Esophagus muscularis mucosa (tissue), 4 donors: ENCODE measurements at places on chromosomes 12 and 14. TPM values are rescaled to one million over a fixed set of nuclear protein-coding genes. Genes with fewer than 3 reads are reported as not detected.

SIRT4 gene
- total RNA-seq: 2.1 TPM

EIF2S3B gene
- total RNA-seq: 0.45 TPM

IRF2BPL gene
- 105 TPM for total RNA-seq

GOLT1B gene
- 19.5 TPM for total RNA-seq

KRT85 gene
- not detected for total RNA-seq

GPRC5A gene
- 2.9 TPM for total RNA-seq

KCNJ8 gene
- 24.4 TPM for total RNA-seq

SYNDIG1L gene
- total RNA-seq: 0.33 TPM

KRT4 gene
- total RNA-seq: 0.13 TPM

KCNA5 gene
- total RNA-seq: 2.5 TPM

SERPINA1 gene
- total RNA-seq: 2.3 TPM

KRT81 gene
- not detected for total RNA-seq

SENP1 gene
- total RNA-seq: 14.2 TPM

COX8C gene
- not detected for total RNA-seq

DNA sequence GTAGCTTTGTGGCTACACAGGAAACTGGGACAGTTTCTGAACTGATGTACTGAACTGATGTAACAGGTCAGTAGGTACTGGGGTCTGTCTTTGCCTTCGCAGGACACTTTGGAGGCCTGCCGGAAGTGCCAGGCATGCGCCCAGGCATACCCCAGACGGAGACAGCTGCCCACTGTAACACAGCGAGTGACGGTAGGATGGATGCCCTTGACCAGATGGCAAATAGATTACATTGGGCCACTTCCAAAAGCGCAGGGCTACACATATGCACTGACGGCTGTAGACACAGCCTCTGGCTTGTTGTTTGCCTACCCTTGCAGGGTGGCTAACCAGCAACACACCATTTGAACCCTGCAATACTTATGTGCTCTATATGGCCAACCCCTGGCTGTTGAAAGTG, 94.1 kb upstream of the TMPO start:
- DNase-seq: peak; percentile 17

- peak; percentile 87 for DNase-seq
These were observed 14.8 kb downstream of the ZBTB39 start for GRCh38 chr12:56991319-56992246.

DNA sequence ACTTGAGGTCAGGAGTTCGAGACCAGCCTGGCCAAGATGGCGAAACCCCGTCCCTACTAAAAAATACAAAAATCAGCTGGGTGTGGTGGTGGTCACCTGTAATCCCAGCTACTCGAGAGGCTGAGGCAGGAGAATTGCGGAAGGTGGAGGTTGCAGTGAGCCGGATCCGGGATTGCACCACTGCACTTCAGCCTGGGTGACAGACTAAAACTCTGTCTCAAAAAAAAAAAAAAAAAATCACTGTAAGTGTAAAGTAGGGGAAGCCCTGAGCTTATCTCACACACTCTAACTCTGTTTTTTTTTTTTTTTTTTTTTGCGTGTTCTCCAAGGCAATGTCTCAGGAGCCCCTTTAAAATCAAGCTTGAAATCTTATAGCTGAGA, 421 bp upstream of the RBMS2 start:
- no peak for DNase-seq

DNA sequence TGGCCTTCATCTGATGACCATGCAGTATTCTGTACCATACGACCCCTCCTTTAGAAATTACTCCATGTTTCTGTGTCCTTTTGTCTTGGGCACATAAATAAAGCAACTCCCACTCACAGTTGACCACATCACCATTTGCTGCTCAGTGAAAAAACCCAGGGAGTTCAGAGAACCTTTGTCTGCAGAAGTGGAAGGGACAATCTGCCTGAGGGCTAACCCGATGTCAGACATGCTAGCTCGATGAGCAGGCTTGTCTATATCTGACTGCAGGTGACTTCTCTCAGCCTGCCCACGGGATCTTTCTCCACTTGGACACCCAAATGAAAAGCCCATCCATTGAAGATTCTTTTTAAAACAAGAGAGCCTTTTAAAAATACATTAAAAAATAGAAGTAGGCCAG, 45.7 kb upstream of the GRIP1 start:
- DNase-seq: no peak

DNA sequence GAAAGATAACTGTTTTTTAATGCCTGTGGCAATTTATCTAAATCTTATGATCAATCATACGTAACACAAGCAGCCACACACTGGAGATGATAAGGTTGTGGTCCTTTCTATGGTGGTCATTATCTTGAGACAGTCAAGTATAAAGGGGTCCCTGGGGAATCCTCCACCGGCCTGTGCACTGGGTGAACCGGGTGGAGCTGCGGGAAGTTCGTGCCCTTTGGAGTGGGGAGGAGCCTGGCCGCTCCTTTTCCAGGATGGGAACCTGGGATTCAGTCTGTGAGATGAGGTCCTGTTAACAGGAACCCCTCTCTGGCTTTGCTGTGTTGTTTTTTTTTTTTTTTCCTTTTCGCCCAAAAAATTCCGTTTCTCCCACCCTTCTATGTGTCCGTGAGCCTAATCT, 167.5 kb upstream of the RPL10L start:
- DNase-seq: no peak

DNA sequence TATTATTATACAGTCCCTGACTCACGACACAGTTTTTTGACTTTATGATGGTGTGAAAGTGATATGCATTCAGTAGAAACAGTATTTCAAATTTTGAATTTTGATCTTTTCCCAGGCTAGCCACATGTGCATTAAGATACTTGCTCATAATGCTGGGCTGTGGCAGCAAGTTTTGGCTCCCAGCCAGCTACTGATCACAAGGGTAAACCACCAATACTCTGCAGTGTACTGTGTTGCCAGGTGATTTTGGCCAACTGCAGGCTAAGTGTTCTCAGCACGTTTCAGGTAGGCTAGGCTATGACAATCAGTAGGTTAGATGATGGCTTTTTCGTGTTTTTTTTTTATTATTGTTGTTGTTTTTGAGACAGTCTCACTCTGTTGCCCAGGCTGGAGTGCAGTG, 69.4 kb upstream of the ACTN1 start:
- DNase-seq: no peak

DNA sequence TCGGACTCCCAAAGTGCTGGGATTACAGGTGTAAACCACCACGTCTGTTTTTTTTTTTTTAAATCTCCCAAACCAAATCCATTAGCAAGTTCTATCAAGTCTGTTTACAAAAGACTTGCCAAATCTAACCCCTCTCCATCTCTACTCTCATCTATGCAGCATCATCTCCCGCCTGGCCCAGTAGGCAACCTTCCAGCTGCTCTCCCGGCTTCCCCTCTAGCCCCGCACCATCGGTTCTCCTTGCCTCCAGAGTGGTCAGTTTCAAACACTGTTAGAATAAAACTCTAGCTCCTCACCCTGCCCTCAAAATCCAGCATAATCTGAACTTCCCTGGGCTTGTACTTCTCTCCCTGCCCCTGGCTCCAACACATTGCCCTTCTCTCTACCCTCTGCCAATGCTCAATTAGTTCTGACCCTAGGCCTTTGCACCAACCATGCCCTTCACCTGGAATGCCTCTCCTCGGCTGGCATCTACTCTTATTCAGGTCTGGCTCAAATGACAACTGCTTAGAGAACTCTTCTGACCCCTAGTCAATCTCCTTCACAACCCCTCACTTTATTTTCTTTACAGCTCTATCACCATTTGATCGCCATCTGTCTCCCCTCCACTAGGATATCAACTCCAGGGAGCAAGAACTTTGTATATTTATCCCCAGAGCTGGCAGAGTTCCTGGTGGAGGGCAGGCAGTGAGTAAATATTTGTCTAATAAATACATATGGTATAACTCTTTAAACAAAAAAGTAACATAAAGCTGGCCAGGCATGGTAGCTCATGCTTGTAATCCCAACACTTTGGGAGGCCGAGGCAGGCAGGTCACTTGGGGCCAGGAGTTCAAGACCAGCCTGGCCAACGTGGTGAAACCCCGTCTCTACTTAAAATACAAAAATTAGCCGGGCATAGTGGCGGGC, 4.9 kb downstream of the WSB2 start:
- DNase-seq: no peak

GRCh38 chr12:71662849-71663560, 643 bp downstream of the ZFC3H1 start:
- DNase-seq: peak; percentile 95

DNA sequence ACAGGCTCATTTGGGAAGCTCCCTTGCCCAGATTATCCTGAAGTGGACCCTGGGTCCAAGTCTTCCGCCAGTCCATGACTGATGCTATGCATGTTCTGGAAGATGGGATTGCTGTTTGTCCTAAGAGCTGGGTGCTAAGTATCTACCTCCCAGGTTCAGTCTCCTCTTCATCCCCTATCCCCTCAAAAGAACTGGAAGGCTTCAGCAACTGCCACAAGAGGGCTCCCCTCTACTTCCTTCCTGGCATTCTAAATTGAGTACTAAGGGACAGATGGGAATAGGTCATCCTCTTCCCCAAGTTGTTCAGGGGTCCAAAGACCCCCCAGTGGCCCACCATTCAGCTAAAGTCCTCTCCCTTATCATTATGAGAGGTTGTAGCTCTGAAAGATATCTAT, 9.0 kb upstream of the FKBP11 start:
- DNase-seq: no peak

DNA sequence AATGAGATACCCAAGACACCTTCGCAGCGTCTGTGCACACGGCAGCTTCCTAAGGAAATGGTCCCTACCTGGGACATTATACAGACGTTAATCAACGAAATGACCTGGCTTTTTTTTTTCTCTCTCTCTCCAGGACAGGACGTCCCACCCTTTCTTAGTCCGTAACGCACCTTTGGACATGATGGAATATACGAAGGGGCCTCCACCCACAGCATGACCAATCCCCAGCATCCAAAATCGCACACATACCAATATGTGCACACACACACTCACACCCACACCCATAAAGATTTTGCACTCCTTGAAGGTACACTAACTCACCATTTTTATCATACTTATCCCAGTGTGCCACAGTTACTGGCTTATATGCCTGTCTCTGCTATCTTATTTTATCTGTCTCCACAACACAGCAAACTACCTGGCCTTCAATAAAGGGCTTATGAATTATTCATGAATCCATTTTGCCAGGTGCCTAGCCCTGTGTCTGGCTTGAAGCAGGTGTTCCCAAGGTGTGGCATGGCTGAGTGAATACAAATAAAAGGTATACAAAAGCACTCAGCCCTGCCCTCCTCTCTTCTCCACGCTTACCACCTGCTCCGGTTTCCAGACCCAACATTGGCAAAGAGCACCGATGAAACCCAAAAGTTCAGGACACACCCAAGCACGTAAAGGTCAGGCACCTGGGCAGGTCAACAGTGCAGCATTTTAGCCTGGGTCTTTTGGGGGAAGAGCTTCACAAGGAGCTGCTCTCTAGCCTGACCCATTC, 2.2 kb downstream of the SCNN1A start:
- no peak for DNase-seq

DNA sequence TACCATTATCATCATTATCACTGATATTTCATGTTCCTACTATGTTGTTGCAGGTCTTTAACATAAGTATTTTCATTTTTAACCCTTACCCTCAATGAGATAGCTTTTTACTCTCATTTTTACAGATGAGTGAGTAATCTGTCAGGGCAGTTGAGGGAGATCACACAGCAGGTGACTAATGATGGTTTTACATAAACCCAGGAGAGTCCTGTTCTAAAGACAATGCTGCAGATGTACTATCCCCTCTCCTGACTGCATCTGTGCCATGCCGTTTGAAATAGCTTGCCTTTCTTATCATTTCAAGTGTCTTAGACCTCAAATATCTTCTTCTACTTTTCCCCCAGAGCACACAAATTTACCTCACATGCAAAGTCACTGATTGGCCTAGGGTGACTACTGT, 1552.1 kb upstream of the SEL1L start:
- DNase-seq: no peak

DNA sequence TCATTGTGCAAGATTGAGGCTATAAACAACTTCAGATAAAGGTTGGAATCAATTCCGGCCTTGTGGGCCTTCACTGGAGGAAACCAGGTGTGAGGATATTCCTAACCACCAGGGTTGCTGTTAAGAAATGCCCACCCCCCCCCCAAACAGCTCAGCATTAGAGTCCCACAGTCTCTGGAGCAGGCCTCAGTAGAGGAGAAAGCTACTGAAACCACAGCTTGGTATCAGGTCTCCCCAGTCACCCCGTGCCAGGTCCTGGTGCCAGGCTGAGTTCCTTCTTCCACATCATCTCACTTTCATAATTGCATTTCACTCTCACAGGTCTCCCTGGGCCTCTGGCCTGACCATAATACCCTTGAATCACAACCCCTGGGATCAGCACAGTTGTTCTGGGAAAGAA, 12.5 kb downstream of the GALNT6 start:
- no peak for DNase-seq

DNA sequence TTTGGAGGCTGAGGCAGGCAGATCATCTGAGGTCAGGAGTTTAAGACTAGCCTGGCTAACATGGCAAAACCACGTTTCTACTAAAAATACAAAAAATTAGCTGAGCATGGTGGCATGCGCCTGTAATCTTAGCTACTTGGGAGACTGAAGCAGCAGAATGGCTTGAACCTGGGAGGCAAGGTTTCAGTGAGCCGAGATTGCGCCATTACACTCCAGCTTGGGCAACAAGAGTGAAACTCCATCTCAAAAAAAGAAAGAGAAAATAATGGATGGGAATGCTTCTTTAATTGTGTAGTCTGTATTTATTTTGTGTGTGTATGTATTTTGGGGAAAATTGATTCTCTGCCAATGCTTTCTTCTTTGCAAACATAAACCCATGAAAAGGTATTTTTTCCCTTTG, 32.5 kb downstream of the SRGAP1 start:
- DNase-seq: no peak

GRCh38 chr12:98513379-98514322, 1.7 kb upstream of the TMPO start:
- DNase-seq: no peak

DNA sequence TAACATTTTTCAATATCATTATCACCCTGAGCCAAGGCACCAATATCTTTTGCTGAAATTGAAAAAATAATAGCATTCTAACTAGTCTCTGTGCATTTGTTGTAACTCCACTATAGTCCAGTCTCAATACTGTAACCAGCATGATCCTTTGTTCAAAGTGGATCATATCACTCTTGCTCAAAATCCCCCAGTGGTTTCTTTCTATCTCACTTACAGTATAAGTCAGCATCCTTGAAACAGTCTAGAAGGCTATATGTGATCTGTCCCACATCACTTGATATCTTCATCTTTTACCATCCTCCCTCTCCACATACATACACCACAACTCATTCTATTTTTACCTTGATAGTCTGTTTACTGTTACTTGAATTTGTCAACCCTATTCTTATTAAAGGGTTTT, 435.7 kb downstream of the CCER1 start:
- no peak for DNase-seq

GRCh38 chr14:45267071-45267470, 14.1 kb upstream of the MIS18BP1 start:
- DNase-seq: no peak
